ENCODE measurements at places on chromosomes 16 and 17. TPM values are rescaled to one million over a fixed set of nuclear protein-coding genes. Genes with fewer than 3 reads are reported as not detected.
A peak's percentile ranks its signal among the peaks of the same experiment; 100 is the strongest.

The ZNF469 gene
- 0.10 TPM for total RNA-seq

The OTOA gene
- not detected for total RNA-seq

The SYCE1L gene
- total RNA-seq, result not detected

The VWA3A gene
- total RNA-seq, result not detected

The KRT20 gene
- not detected for total RNA-seq

The HOXB2 gene
- total RNA-seq, result 12.2 TPM

The C16orf89 gene
- total RNA-seq, result not detected

DNA sequence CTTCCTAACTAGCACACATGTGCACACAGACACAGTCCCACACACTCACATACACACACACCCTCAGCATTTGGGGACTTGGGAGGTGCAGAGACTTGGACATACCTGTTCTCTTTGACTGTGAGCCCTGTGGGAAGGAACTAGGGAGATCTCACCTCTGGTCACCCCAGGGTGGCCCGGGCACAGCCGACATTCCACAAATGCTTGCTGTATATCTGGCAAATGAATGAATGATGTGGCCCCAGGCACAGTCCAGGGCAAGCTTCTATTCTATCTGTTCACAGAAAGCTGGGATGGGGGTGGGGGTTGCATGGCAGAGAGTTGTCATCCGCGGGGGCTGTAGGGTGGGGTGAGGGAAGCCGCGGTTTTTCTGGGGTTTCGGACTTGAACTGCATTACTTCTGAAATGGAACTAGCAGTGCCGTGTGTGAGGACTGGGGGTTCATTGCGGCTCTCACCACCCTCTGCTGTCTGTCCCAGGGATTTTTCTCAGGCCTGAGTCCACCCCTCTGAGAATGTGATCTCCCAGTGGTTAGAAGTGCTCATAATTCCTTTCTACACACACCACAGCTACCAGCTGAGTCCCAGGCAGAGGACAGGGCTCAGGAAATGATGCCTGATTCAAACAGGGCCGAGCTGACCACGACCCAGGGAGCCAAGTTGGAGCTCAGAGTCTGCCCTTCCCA, 3.3 kb upstream of the RIPOR1 start:
- H3K27me3 ChIP-seq, result no peaks in the 10 kb centered on the region
- DNase-seq, result no peak
- no peak overlapping the region for H3K27ac ChIP-seq
- H3K4me1 ChIP-seq, result peaks cover 8% of the 10 kb centered on the region

DNA sequence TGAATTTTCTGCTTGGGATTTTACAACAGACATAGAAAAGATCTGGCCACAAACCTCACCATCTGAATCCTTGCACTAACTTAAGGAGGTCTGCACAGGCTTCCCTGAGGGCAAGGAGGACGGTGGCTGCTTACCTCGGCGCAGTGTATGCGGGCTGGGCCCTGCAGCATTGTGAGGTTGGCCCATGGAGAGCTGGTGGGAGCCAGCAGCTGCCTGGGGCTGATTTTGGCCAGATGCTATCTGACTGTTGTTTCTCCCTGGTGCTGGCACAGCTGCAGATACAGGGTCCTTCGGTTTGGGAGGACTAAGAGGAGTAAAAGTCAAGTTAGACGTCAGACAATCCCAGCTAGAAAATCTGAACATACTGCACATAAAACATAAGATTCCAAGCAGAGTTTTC, 79.8 kb downstream of the ARHGAP17 start:
- H3K4me1 ChIP-seq, result no peaks in the 10 kb centered on the region
- H3K36me3 ChIP-seq, result peaks cover 85% of the 10 kb centered on the region
- H3K4me3 ChIP-seq, result no peak overlapping the region
- no peaks in the 10 kb centered on the region for H3K27me3 ChIP-seq
- no peak for DNase-seq
- H3K27ac ChIP-seq, result no peak overlapping the region

GRCh38 chr17:14205992-14206461, 30.6 kb downstream of the CDRT15 start:
- H3K4me3 ChIP-seq, result no peak overlapping the region
- DNase-seq, result peak; percentile 94
- no peaks in the 10 kb centered on the region for H3K27me3 ChIP-seq
- peak overlapping the region; percentile 82 for H3K27ac ChIP-seq
- H3K36me3 ChIP-seq, result peaks cover 9% of the 10 kb centered on the region

DNA sequence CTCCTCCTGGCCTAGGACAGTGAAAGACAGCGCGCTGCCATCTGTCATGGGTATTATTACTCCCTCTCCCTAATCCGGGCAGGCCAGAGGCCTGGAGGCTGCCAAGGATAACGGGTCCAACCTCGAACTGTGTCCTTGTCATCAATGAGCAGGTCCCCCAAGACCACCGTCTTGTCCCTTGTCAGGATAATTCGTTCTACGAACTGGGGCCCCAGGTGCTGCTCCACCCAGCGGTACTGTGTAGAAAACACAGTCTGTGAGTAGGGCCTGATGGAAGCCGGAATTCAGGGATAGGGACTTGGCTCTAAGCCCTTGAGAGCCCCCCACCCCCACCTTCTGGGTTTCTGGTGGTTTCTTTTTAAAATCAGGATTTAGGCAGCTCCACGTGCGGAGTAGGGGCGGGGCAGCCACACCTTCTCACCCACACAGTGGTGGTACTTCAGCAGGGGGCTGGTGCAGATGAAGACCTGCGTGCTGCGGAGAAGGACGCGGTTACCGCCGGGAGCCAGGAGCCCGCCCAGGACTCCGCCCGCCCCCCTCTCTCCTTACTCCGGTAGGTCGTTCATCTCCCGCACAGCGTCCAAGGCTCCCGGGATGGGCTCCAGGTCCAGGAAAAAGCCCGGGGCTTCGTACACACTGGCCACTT, 787 bp downstream of the NT5C start:
- H3K27me3 ChIP-seq, result no peaks in the 10 kb centered on the region

- H3K36me3 ChIP-seq, result no peaks in the 10 kb centered on the region
- H3K4me3 ChIP-seq, result no peak overlapping the region
- DNase-seq, result no peak
- H3K27me3 ChIP-seq, result no peaks in the 10 kb centered on the region
Observed at GRCh38 chr17:68141050-68141449, 105.5 kb downstream of the KPNA2 start.

DNA sequence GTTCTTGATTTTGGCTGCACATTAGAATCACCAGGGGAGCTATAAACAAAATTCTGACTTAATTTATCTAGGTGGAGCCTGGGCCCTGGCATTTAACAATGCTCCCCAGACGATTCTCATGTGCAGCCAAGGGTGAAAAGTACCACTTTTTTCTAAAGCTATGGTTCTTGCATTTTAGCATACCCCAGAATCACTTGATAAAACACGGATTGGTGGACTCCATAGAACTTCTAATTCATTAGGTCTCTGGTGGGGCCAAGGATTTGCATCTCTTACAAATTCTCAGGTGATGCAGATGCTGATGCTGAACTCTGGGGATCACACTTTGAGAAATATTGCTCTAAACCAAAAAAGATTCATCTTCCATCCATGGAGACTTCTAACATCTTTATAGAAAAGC, 74.5 kb downstream of the RPGRIP1L start:
- DNase-seq, result no peak
- no peak overlapping the region for H3K27ac ChIP-seq
- no peaks in the 10 kb centered on the region for H3K36me3 ChIP-seq
- H3K4me3 ChIP-seq, result no peak overlapping the region

GRCh38 chr17:44749980-44750318, 8.8 kb upstream of the ADAM11 start:
- H3K36me3 ChIP-seq, result no peaks in the 10 kb centered on the region
- H3K27me3 ChIP-seq, result no peaks in the 10 kb centered on the region
- DNase-seq, result no peak

Data from gastrocnemius medialis (tissue), 4 donors.